Activated T-cell treated with anti-CD3 and anti-CD28 coated beads, Interleukin-2, amount 50 U/mL, for 1 hour (primary cell): ENCODE measurements at places on chromosomes 4 and X.

- no peak for DNase-seq
Measured at GRCh38 chrX:103446665-103447302, 70.4 kb downstream of the BEX3 start.

- DNase-seq: no peak
Measured at GRCh38 chrX:37378830-37379229, 29.7 kb downstream of the PRRG1 start.

DNA sequence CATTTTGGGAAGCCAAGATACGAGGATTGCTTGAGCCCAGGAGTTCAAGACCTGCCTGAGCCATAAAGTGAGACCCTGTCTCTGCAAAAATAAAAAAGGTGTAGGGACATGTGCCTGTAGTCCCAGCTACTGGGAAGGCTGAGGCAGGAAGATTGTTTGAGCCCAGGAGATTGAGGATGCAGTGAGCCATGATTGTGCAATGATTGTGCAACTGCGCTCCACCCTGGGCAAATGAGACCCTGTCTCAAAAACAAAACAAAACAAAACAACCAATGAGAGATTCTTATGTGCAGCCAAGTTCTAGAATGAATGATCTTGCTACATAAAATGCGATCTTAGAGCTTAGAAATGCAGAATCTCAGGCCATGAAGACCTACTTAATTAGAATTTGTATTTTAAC lies 22.5 kb downstream of the SLC9B2 start:
- DNase-seq: no peak

DNA sequence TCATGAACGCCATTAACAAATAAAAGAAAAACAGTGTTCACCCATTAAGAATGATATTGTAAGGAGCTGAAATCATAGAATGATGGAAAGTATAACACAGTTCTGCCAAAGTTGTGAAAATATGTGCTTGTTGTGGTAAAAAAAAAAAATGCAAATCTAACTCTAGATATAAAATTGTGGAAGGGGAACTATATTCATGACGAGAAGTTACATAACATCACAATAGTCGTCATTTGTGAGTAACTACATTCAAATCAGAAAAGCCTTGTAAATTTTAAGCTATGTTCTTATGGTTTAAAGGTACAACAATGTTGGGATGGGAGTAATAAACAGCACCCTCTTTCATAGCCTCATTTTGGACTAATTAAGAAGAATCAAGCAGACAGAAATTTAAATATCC lies 57.6 kb upstream of the PRDM8 start:
- DNase-seq: no peak

GRCh38 chr4:38499101-38499500 lies 164.9 kb upstream of the KLF3 start:
- DNase-seq: no peak

DNA sequence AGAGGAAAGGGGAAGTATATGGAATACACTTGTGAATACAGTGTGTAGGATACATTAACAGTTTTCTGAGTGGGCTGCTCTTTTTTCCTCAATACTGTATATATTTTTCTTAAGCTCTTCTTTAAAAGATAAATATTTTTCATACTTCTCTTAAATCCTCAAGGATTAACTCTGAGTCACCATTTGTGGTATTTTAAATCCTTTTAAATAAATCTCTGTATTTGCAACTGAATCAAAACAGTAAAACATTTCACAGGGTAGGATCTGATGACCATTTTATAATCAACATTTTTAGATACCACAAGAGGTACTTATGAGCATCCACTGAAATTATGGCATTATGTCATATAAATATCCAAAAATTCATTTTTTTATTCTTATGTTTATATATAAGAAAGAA lies 87.6 kb downstream of the GAB1 start:
- no peak for DNase-seq

- DNase-seq: no peak
Measured at GRCh38 chr4:6184169-6184568, 16.2 kb downstream of the JAKMIP1 start.

GRCh38 chr4:14124816-14125215 lies 497.3 kb upstream of the BOD1L1 start:
- DNase-seq: no peak

DNA sequence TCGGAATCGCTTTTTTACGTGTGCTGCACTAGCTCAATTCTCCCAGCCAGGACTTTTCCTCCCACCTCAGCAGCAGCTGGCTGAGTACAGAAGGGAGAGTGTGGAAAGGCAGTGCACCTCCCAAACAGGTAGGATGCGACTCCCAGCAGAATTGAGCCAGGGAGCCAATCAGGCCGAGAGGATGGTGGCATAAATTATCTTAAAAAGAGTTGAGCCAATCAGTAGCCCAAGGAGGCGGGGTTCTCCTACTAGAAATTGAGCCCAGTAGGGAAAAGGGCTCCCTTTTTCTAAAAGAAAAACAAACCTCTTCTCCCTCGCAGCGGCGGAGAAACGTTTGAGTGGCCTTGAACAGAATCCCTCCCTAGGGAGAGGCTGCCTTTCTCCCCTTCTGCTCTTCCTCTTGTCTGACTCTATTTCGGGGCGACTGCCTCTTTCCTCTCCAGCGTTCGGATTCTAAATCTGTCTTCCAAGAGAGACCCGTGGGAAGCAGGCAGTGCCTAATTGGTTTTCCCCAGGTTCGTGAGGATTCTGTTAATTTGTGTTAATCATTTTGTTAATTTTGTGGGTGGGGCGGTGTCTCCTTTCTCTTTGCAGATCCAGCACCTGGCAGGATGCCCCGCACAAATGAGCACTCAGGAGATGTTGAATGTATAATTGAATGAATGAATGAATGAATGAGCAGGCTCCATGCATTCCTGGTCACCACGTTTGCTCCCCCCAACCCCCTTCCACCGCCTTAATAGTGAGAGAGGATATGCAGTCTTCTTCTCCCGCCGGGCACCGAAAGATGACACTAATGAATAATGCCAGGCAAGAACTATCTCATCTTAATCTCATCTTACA lies at the start of gene GABRG1:
Gene GABRG1 (minus strand): TSS at position 142 of the 843 bp plus-strand sequence. CDS start 141 bp downstream, at position 1.
- no peak for DNase-seq

GRCh38 chr4:151702256-151702655 lies 58.6 kb downstream of the GATB start:
- DNase-seq: no peak

DNA sequence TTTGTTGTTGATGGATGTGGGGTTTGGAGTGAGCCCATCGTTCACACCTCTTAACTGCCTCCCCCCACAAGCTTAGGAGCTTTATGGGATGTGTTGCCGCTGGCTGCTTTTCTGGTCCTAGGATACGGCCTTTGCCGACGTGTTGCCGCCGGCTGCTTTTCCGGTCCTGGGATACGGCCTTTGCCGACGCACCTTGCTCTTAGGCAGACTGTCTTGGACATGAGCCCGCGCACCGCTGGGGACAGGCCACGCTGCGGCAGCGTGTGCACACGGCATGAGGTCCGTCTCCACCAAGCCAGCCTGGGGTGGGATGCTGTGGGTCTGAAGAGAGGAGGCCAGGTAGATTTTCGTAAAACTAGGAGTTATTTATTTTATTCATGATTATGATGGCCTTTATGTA lies 14.2 kb downstream of the RGS12 start:
- DNase-seq: no peak

DNA sequence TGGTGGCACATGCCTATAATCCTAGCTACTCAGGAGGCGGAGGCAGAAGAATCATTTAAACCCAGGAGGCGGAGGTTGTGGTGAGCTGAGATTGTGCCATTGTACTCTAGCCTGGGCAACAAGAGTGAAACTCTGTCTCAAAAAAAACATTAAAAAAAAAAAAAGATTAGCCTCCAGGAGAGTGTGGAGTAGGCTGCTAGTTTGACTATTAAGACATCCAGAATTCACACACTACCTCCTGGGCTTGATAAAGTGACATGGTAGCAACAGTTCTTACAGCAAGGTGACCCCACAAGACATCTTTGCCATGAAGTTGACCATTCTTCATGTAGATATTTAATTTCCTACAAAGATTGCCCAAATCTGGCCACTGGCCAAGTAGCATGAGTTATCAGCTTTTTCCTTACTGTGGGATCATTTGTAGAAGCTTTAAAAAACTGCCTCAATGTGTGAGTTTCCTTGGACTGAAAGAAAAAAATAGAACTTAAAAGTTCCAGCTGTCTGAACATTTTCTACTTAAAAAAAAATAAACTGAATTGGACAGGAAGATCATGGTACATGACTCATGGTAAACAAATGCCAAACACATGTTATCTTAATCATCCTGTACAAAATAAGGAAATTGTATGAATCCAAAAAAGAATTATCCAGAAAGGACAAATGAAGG lies 35.3 kb upstream of the SPRY1 start:
- no peak for DNase-seq

- no peak for DNase-seq
Measured at GRCh38 chr4:26899991-26900390, 39.4 kb downstream of the STIM2 start.

- DNase-seq: no peak
Measured at GRCh38 chr4:9962611-9963314, 58.5 kb downstream of the SLC2A9 start.

DNA sequence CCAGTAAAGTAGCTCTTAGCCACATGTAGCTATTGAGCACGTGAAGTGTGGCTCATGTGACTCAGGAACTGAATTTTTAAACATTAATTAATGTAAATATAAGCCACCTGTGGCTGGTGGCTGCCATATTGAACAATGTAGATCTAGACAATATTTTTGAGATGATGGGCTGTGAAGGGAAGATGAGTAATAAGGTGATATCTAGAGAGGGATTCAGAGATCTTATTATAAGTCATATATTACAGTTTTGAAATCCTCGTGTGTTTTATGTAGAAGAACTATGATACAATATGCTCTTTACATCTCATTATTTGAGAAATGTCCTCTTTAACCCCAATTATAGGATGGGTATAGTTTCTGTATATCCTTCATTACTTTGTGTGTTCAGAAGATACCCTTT lies 5.6 kb downstream of the GAR1 start:
- no peak for DNase-seq

GRCh38 chr4:79688691-79689090 lies 280.7 kb upstream of the GK2 start:
- DNase-seq: no peak

- DNase-seq: no peak
Measured at GRCh38 chr4:154961263-154961662, 180.2 kb downstream of the RBM46 start.

DNA sequence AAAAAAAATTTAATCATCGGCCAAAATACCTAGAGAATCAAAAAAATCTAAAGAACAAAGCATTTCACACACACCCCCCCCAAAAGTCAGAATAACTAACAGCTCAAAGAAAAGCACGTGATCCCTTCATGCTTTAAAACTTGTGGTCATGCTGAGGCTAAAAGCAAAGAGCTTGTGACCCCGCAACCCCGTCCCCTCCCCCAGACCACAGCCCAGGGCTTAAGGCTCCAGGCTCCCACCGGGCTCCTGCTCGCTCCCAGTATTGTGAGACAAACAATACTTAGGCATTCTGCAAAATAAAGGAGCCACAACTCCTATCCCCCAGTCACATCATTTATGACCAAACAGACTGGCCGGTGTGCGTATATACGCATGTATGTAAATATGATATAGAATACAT lies 62.1 kb upstream of the CCDC160 start:
- no peak for DNase-seq

DNA sequence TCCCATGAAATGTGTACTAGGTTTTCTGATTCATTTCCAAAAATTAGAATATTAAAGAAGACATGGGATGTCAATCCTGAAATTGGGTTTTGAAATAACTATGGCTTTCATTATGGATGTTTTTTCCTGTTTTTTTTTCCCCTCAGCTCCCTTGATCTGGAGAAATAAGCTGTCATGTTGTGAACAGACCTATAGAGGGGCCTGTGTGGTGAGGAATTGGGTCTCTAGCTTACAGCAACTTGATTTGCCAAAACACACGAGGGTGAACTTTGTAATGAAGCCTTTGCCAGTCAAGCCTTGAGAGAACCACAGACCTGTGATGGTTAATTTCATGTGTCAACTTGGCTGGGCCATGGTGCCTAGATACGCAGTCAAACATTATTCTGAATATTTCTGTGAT lies 2413.6 kb downstream of the PCDH7 start:
- DNase-seq: no peak

DNA sequence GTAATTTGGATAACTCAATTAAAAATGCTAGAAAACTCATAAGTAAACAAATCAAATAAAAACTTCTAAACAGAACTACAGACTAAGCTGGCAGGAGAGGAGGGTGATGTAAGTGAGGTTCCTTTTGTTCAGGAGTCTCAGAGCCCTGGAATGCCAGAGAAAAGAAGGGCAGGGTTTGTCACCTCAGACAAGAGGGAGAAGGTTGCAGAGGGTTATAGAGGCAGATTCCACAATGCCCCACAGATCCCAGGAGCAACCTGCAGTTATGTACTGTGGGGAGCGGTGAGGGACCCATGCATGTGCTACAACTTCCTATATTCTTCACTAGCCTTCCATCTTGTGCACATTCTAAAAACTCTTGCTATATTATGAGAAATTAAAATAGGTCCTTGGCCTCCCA lies 129.7 kb downstream of the CFAP299 start:
- no peak for DNase-seq

GRCh38 chr4:17285747-17286146 lies 226.1 kb downstream of the QDPR start:
- DNase-seq: no peak

DNA sequence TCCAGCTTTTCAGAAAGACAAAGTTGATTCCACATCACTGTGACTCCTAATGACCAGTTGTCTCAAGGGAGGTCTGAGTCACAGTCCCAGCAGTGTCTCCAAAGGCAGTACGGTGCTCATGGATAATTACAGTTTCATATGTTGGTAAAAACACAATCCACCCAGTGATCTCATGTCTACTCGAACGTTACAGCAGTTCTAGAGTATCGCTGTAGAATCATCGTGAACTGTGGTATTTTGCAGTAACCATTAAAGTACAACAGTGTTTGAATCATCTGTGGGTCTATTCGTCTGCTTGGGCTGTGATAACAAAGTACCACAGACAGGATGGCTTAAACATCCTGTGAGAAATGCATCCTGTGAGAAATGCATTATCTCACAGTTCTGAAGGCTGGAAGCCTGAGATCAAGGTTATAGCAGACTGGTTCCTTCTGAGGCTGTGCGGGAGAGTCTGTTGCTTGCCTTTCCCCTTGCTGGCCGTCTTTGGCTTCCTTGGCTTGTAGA lies 121.1 kb upstream of the SORBS2 start:
- no peak for DNase-seq

DNA sequence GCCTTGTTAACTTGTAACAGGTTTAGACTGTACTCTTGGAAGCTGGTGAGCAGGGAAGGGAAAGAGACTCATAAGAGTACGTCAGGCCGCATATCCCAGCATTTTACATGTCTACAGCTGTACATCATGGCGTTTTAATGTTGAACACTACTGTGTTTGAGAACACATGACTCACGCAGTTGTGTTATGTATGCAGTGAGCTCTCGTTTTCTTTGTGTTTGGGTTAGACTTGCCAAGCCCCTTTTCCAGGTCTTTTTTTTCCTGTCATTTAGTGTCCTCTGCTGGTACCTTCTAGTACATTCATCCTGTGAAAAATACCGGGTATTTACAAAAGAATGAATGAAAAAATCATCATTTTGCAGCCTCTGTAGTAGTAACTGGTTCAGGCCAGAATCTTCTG lies 35.3 kb downstream of the SMS start:
- DNase-seq: no peak

DNA sequence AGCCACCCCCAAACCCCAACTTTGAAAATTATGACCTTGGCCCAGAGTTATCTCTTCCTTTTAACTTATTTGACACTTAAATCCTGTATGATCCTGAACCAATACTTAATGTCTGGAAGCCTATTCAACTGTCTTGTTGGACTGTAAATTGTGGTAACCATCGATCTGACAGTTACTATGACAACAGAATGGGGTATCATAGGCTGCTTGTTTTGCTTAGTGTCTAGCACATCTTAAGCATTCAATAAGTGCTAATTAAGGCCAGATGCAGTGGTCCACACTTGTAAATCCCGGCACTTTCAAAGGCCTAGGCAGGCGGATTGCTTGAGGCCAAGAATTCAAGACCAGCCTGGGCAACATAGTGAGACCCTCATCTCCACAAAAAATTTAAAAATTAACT lies 175.0 kb downstream of the APBB2 start:
- DNase-seq: no peak
